ENCODE measurements at places on chromosomes 13 and 19.

- DNase-seq: no peak
Measured at GRCh38 chr13:107079423-107080049, 511.6 kb upstream of the ARGLU1 start.

GRCh38 chr19:41792513-41793413 lies 3.6 kb upstream of the CEACAM3 start:
- DNase-seq: peak; percentile 7

DNA sequence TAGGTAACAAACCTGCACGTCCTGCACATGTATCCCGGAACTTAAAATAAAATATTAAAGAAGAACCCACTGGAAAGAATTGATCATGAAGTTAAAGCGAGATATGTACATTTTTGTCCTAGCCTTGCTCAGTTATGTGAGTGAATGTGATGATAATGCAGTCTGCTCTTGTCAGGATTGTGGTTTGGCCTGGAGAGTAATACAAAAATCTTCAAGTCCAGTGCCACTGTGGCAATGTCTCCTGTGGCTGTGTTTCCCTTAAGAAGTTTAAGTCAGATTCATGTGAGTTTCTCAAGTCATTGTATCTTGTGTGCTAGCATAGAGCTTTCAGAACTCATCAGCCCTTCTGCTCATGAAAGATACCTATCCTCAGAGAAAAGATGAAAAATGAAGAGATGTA lies 18.0 kb upstream of the ITGBL1 start:
- DNase-seq: no peak

DNA sequence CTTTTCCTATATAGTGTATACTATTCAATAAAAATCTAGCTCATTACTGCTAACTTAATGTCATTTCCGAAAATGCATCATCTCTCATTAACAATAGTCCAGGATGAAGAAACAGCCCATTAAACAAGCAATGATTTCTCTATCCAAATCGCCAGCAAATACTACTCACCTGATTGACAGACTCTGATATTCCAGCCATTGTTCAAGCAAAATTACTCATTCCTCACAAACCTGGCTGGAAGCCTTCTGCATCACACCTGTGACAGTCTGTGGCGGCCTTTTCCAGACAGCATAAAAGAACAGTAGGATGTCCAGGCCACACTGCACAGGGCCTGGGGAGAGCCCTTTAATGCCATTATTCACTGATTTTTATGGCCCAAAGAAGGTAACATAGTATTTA lies 115.9 kb downstream of the ABCC4 start:
- DNase-seq: peak; percentile 8

DNA sequence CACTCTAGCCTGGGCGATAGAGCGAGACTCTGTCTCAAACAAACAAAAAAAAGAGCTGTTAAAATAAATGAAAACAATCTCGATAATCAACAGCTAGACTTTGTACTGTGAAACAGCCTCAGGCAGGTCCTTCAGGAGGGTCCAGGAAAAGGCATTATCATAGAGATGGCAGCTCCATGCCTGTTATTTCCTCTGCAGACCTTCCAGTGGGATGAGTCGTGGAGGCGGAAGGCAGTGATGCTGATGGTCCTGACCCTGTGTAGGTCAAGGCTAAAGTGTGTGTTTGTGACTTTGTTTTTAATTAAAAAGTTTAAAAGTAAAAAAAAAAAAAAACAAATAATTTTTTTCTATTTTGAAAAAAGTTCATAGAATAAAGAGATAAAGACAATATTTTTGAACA lies 117.4 kb downstream of the TNFRSF19 start:
- DNase-seq: no peak

GRCh38 chr13:49046519-49046918 lies 70.8 kb downstream of the FNDC3A start:
- DNase-seq: no peak

GRCh38 chr13:22375151-22375550 lies 704.3 kb downstream of the FGF9 start:
- no peak for DNase-seq

DNA sequence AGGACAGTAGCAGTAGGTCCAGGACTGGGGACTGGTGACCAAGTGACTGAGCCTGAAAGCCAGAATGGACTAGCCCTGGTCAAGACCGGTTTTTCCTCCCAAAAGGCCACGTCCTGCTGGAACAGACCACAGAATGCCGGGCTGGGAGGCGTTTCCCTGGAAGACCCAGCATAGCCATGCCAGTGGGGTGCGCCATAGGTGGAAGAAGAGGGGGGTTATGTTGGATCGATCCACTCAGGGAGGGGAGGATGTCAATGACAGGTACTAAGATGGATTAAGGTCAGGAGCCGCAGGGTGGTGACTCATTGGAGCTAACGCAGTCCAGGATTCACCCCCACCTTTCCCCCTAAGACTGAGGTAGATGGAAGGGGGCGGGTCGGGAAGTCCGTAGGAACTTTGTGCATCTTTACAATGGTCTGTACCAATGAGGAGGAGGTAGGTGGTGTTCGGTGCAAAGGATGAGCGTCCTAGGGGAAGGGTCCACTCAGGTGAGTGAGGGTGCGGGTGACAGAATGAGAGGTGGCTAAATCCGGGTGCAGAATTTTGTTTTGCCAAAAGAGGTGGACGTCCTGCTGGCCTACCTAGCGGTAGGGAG lies 21.0 kb downstream of the VASP start:
- DNase-seq: no peak

DNA sequence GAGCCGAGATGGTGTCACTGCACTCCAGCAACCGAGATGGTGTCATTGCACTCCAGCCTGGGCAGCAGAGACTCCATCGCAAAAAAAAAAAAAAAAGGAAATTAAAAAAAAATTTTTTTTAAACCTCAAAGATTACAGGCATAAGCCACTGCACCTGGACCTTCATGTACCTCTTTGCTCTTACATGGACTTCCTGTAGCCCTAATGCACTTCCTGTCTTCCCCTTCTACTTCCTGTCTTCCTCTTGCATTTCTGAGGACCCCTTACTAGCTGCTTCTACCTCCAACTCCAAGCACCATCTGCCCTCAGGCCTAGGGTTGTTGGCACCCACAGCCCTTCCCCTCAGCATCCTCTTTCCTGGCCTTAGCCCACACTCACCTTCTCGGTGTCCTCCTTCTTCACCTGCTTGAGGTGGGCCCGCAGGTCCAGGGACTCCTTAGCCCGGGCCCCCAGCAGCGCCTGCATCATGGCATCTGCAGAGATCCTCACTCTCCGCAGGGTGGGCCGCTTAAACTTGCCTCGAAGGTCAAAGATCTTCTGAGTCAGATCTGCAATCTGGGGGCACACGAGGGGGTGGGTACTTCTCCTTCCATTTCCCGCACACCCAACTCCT lies 3.8 kb downstream of the TNNI3 start:
- no peak for DNase-seq

DNA sequence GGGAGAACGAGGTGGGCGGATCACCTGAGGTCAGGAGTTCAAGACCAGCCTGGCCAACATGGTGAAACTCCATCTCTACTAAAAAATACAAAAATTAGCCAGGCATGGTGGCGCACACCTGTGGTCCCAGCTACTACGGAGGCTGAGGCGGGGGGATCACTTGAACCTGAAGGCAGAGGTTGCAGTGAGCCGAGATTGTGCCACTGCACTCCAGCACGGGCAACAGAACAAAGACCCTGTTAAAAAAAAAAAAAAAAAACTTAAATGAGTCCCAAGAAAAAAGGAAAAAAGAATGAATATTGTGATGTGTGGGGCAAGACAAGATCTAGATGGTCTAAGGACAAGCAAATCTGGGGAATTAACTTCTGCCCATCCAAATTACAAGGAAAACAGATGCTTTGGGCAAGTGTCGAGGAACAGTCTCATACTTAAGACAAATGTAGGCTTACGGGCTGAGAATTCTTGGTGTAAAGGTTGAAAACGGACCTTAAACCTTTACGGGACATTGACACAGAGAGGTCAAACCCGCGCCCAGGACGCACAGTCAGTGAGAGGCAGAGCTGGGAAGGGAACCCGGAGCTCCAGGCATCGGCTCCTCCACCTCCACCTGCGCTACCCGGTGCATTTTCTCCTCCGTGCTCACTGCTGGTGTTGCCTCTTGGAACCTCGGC lies 656 bp upstream of the ZNF324 start:
- no peak for DNase-seq

- DNase-seq: peak; percentile 54
Measured at GRCh38 chr19:55080968-55081769, 5.5 kb downstream of the EPS8L1 start.

DNA sequence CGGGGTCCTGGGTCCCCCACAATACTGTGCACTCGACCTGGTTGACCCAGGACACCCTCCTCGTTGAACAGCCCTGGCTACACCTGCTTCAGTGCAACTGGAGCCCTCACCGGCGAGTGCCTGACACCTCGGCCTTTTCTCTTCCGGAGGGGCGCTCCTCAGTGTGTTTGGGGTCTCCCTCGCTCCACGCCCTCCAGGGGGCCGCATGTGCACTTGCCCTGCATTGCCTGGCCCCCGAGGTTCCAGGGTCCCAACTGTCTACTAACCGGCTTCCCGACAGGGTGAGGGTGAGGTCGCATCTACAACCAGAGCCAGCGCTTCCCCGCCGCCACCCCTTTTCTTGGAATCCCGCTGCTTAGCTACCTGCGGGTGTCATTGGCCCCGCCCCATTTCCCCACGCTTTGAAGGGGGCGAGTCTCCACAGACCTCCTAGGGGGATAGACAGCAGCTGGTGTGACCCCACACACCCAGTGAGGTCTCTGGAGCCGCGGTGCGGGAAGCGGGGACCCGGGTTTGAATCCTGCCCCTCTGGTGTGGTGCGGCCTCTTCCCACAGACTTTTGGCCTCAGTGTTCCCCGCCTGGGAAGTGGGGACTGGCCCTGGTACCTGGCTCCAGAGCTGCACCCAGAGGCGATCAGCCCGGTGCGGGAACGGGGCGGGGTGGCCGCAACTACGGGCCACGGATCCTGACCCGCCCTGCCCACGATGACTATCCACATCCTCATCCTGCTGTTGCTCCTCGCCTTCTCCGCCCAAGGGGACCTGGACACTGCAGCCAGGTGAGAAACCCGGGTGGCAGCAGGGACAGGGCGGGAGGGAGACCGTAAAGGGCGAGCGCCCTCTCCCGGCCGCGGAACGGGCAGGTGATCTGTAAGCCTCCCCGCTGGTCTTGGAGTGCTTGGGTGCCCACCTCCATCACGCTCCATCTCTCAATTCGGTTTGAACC lies at the start of gene ADM5:
ADM5 (plus strand) TSS at position 462 of the 946 bp plus-strand sequence; CDS start at position 706, 244 bp downstream.
- peak; percentile 73 for DNase-seq

GRCh38 chr13:113924184-113924901 lies 49.5 kb downstream of the C13orf46 start:
- no peak for DNase-seq

GRCh38 chr13:97436845-97437244 lies 2.9 kb downstream of the RAP2A start:
- no peak for DNase-seq

DNA sequence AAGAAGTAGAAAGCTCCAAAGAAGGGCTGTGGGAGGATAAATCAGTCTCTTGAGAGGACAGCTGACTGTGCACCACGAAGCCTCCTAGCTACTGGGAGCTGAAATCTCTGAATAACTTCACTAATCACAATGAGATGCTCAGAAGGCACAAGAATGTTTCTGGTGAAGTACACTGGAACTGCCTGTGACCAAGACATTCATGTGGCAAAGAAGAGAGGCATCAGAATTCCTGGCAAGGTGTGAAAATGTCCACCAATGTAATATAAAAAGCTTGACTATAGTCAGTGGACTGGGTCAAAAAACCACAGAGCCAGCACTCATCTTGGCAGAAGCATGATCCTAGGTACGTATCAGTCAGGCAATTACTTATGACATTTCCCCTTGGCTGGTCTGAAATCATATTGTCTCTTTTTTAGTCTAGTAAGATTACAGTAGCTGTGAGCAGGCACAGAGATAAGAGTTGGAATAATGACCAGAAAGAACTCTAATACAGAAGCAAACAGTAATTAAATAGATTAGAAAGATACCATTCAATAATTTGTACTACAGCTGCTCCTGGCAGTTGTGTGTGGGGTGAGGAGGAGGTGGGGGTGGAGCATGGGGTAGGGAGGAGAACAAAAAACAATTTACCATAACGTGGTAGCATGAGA lies 434.7 kb downstream of the DIAPH3 start:
- DNase-seq: peak; percentile 78

DNA sequence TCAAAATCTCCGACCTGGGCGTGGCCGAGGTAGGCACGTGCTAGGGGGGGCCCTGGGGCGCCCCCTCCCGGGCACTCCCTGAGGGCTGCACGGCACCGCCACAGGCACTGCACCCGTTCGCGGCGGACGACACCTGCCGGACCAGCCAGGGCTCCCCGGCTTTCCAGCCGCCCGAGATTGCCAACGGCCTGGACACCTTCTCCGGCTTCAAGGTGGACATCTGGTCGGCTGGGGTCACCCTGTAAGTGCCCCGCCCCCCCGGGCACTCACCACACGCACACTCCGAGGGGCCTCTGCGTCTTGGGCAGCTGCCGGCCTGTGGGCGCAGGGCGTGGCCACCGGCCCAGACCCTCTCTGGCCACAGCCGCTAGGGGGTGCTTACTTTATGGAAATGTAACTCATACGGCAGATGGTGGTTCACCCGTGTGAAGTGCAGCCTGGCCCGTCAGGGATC lies 14.9 kb downstream of the STK11 start:
- no peak for DNase-seq

GRCh38 chr13:114275304-114275703 lies 6.1 kb upstream of the UPF3A start:
- DNase-seq: no peak

DNA sequence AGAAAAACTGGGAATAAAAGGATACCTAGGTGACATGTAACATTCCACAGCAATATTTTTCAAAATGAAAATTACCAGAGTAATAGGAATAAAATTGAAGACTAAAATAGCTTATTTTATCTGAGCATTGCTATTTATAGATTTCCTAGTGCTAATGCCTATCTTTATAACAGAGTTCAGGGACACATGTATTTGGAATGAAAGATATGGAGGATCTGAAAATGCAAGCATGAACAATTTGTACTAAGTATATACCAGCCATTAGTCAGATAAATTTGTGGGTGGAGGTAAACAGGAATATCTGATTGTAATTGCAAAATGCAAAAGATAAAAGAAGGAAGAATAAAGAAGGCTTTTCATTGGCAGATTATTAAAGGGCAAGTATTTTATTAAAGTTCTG lies 345.9 kb downstream of the GPC5 start:
- no peak for DNase-seq

DNA sequence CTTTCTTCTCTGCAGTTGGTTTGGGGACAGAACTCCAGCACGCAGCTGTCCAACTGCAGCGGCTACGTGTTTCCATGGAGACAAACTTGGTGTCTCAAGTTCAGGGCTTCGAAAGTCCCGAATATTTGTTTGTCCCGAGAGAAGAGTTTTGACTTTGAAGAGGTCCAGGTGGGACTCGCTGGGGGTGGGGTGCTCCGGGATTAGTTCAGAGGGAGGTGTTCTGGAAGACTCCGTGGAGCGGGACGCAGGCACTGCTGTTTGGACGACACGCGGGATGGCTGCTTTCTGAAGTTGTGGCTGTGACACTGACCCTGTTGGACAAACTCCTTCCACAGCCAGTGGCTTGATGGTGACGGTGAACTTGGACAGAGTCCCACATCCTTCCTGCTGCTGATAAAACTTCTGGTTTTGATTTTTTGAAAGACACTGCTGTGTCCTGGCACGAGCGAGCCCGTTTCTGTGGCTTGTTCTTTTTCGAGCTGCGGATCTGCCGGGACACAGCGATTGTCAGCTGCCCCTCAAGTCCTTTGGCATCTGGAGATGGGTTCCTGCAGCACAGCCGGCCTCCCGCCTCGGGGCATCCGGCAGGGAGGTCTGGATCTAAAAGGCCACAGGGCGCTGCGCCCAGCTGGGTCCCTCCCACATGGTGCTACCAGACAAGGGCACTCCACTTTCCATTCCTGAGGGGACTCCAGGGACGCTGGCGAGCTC lies 15.9 kb upstream of the RANBP3 start:
- no peak for DNase-seq

GRCh38 chr13:107239213-107239612 lies 671.3 kb upstream of the ARGLU1 start:
- no peak for DNase-seq

GRCh38 chr13:104553896-104554295 lies 1487.7 kb upstream of the SLC10A2 start:
- DNase-seq: no peak
